ENCODE measurements at places on chromosomes 1 and 21.

GRCh38 chr1:88777604-88778149, 93.6 kb downstream of the PKN2 start:
- DNase-seq = no peak

- DNase-seq = no peak
Observed at GRCh38 chr1:17873007-17873675, 118.0 kb downstream of the ACTL8 start.

GRCh38 chr1:205124726-205125125, 2.9 kb upstream of the RBBP5 start:
- DNase-seq = no peak

GRCh38 chr1:2556277-2556677, at the start of gene TNFRSF14:
Gene TNFRSF14, plus strand, starts transcription at chr1:2556371. Its CDS starts 294 bp downstream, at chr1:2556665.
- no peak for DNase-seq

- no peak for DNase-seq
Observed at GRCh38 chr1:157363660-157364140, 188.6 kb downstream of the FCRL5 start.

GRCh38 chr1:205616563-205617293, 15.1 kb downstream of the ELK4 start:
- no peak for DNase-seq

DNA sequence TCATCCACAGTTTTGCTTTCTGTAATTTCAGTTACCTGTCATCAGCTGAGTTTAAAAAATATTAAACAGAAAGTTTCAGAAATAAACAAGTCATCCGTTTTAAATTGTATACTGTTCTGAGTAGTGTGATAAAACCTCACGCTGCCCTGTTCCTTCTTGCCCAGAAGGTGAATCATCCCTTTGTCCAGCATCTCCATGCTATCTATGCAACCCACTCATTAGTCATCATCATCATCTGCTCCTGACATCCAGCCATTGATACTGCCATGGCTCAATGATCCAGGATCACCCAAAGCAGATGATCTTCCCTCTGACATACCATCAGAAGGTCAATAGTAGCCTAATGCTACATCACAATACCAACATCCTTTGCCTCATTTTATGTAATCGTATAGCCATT, 198.3 kb downstream of the SLC44A5 start:
- DNase-seq = no peak

DNA sequence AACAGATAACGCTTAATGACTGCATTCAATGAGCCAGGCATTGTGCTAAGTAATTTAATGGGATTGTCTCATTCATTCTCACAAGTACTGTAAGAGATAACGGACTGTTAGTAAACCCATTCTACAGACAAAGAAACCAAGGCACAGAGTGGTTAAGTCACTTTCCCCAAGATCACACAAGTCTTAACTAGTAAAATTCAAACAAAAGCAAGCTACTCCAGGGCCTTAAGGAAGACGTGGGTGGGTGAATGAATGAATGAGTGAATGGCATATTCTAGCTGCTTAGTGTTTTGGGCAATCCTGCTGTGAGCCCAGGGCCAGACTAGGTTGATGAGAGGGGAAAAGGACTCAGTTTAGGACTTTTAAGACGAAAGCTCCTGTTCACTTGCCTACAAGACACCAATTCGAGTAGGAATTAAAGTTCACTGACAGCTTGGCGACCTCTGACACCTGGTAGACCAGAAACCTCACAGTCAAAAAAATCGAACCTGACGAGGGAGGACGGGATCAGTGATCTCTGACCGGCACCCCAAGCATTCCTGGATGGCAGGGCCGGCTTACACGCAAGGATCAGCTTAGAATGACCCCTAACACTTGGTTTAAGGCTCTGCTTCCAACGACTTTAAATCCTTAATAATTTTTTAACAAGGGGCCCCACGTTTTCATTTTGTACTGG, 557 bp downstream of the EMC1 start:
- no peak for DNase-seq

DNA sequence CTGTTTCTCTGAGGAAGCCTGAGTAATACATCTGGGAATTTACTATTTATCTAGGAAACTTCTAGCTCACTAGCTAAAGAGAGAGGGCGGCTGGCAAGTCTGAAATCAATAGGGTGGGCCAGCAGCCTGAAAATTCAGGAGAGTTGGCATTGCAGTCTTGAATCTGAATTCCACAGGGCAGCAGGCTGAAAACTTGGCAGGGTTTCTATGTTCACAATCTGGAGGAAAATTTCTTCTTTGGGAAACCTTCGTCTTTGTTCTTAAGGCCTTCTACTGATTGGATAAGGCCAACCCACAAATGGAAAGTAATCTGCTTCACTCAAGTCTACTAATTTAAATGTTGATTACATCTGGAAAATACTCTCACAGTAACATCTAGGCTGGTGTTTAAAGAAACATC, 101.0 kb upstream of the COG2 start:
- DNase-seq = no peak

- DNase-seq = no peak
Observed at GRCh38 chr1:147567594-147568381, 26.5 kb downstream of the BCL9 start.

DNA sequence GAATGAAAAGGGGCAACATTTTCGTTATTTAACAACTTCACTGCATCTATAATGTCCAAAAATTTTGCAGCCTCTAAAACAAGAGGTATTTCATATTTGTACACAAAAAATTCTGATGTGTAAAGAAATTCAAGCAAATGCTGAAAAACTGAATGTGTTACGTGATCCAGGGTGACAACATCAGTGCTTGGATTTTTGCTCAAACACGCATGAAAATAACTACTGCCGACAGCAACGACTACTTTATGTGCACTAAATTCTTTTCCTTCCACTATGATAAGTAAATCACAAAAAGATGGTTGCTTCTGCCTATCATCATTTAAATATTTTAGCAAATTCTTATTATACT, 53.4 kb upstream of the ASPM start:
- DNase-seq = no peak

DNA sequence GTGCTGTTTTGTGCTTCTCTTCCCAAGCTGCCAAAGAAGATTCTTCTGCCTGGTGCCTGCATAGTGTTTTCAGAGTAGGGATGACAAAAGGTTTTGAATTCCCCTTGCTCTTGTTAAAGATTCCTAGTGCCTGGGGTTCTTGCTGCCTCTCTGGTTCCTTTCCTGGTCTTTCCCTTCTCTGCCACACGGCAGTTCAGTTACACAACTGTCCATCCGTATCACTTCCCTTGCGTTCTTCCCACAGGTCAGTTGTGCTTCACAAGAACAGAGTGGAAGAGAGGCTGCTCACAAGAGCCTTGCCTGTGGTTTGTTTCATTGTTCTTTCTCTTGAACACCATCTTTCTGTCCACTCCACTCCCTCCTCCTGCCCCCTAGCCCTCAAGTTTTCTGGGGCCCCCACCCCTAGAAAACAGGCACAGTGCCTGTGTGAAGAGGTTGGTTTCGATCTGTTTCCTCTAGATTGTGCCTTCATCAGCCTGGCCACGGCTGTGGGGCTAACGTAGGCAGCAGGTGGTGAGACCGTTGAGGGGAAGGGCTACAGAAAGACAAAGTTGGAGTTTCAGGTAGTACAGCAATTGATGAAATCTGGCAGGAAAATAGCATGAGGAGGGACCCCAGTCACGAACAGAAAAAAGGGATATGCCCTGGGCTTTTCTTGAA, 5.8 kb downstream of the VASH2 start:
- DNase-seq = no peak

DNA sequence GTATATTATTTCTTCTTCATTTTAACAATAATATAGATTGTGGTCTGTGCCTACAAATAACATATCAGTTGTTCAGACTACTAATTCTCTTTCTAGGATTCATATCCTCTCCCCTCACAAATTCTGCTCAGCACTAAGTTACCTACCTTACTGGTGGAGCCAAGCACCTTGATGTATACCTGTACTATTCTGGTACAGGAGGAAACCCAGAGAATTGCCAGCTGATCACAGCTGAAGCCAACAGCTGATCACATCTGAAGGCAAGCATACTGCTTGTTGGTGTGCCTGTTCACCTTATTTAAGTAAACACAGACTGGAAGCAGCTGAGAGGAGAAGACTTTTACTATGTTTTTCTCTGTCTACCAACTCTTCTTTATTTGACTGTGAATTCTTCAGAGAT, 101.8 kb downstream of the PBX1 start:
- DNase-seq = no peak

DNA sequence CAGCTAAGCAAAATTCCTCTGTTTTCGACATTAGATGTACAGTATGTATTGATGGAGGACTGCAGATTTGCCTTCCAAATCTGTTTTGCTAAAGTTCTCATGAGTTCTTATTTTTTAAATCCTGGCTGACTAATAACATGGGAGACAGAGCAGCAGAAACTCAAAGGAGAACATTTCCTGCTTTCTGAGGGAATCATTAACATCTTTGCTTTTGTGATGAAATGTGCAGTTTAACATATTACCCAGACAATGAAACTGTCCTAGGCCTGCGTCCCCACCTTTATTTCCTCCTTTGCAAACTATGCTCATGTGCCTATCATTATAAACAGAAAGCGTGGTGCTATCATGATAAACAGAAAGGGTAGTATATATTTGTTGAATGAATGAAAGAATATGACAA, 149.9 kb downstream of the ZP4 start:
- DNase-seq = no peak

- no peak for DNase-seq
Observed at GRCh38 chr1:36882536-36883285, 151.6 kb downstream of the GRIK3 start.

DNA sequence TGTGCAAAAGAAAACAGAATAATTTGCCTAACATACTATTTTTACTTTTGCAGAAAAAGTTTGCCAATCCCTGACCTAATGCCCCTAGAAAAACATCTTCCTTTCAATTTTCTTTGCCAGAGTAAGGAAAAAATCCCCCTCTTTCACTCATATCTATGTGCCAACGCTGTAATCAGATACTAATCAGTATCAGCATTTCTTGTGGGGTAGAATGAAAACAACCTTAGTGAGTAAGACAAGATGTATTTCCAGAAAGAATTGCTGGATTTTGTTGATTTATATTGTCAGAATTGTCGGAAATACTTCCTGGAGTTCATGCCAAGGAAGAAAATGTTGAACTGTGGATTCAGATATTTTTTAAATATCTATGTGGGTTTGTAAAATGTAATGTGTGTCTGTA, 1893.8 kb downstream of the NCAM2 start:
- no peak for DNase-seq

- DNase-seq = no peak
Observed at GRCh38 chr1:36343651-36344394, 20.4 kb upstream of the EVA1B start.

GRCh38 chr1:90724361-90724760, 7.3 kb upstream of the BARHL2 start:
- DNase-seq = no peak

- no peak for DNase-seq
Observed at GRCh38 chr1:86703696-86704457, 499 bp upstream of the SH3GLB1 start.

GRCh38 chr1:166170726-166171125, 3.9 kb upstream of the FAM78B start:
- no peak for DNase-seq

GRCh38 chr21:20259031-20259867, 739.0 kb upstream of the NCAM2 start:
- DNase-seq = no peak

- DNase-seq = no peak
Observed at GRCh38 chr1:27341525-27342252, at the start of gene SYTL1. Gene SYTL1, plus strand, starts transcription at chr1:27342022. Its CDS starts 3,313 bp downstream, at chr1:27345335.

DNA sequence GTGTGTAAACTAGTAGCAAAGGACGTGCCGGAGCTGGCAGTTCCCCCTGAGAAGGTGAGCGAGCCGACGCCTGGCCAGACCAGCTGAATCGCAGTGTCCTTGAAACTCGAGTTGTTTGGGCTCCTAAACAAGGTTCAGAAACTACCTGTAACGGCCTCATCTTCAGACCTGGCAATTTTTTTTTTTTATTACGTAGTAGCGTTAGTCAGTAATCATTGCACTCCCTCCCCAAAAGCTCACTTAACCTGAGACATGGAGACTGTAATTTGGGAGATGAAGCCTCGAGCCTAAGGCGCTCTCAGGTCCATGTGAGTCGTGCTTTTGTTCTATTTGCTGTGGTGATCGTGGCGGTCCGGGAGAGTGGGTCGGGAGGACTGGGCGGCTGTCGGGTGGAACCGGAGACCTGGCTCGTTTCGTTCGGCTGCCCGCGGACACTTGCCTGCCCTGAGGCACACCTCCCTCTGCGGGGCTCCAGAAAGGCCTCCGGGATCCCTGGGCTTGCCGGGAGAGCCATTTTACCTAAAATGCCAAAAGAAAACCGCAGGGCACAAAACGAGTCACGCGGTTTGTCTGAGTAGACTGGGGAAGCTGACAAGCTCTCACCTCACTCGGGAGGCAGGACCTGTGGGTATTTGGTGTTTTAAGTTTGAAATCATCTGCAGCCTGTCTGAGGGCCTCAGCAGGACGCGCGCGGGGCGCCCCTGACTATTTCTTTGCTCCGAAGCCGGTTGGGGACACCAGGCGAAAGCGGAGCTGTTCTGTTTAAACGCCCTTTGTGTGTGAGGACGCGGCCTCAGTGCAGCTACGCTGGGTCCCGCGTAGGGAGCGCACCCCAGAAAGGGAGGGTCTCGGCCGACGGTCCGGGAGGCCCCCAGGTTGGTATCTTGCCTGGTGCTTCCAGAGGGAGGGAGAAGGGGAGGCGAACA, 722 bp downstream of the LHX8 start:
- no peak for DNase-seq

DNA sequence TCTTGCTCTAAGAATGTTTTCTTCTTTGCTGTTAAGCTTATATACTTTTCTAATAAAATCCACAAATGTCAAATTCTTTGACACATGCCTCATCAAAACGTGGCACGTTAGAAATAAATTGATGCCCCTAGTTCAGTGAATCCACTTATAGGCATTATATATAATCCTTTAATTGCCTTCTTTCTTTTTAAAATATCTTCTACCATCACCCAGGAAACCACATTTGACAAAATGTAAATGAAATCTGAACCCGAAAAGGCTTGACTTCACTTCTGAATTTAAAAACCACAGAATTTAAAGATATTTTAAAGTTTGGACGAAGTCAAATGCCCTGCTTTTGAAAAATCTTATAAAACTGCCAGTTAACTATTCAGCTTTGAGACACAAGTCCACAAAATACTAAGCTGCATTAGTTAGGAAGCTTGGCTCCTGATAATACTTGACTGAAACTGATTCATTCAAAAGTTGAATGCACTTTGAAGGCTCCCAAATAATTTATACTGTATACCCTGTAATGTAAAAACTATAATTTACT, 22.4 kb upstream of the KIFAP3 start:
- no peak for DNase-seq

- no peak for DNase-seq
Observed at GRCh38 chr1:74470251-74470650, 42.2 kb downstream of the LRRC53 start.

GRCh38 chr1:6234502-6235295, 1.1 kb downstream of the ICMT start:
- DNase-seq = no peak

- DNase-seq = no peak
Observed at GRCh38 chr1:88472298-88472697, 211.8 kb upstream of the PKN2 start.
